Activated T-helper 1 cell treated with anti-CD3 and anti-CD28 coated beads, Interleukin-2, amount 50 U/mL, for 16 hours (primary cell): ENCODE measurements at places on chromosomes 6 and 20.
A peak's percentile ranks its signal among the peaks of the same experiment; 100 is the strongest.

- DNase-seq = peak; percentile 57
Observed at GRCh38 chr20:63635431-63636141, 8.7 kb upstream of the GMEB2 start.

DNA sequence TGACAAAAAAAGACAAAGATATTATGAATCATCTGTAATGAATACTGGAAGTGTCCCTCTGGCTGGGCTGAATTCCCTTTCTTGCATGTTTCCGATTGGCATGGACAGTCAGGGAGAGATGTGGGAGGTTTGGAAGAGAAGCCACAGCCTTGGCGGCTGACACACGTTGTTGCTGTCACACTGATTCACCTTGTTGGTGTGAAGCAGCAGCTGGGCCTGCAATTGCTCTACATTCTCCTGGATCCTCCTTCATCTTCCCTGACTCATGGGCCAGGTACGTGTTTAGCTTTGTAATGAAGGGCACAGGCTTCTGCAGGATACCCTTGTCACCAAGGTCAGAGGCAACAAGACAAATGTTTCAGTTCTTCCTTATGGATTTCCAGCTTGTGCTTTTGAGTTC is 13.4 kb upstream of the SMIM8 start:
- no peak for DNase-seq

DNA sequence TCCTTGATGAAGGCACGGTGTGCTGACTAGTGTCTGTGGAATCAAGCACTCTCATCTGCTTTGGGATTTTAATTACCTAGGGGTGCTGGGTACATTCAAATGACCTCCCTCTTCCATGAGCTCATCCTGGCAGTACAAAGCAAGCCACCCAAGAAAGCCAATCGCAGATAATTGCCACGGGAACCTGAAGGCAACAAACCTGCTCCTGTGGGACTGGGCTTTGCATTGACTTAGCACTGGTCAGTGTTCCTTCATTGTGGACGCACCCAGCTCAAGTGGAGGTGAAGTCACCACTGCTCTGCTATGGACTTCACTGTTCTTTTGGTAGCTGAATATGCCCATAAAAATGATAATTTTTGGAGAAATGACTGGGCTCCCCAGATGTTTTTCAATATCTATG is 261.6 kb upstream of the FERMT1 start:
- no peak for DNase-seq

DNA sequence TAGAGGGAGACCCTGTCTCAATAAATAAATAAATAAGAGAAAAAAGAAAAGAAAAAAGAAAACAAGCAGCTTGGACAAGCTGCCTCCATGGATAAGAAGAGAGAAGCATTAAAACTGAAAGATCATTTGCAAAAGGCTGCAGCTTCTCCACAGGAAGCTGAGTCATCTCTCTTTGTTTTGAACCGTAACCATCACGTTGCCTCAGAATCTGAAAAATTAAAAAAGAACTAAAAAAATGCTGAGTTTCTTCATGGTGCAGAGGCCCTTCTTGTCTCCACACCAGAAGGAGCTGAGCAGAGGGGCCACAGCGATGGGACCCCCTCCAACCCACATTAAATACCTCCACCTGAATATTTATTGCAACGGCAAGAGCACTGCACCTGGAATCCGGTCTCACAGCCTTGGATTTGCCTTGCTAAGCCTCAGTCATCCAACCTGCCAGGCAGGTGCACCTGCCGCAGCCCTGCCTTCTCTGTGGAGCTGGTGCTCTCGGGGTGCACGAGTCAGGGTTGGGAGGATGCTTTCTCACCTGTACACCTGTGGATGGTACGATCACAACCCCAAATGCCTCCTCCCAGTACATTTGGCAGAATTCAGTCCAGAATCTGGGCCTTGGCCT is 28.1 kb downstream of the TOX2 start:
- no peak for DNase-seq

- peak; percentile 23 for DNase-seq
Observed at GRCh38 chr6:159107451-159108260, 61.5 kb upstream of the FNDC1 start.

DNA sequence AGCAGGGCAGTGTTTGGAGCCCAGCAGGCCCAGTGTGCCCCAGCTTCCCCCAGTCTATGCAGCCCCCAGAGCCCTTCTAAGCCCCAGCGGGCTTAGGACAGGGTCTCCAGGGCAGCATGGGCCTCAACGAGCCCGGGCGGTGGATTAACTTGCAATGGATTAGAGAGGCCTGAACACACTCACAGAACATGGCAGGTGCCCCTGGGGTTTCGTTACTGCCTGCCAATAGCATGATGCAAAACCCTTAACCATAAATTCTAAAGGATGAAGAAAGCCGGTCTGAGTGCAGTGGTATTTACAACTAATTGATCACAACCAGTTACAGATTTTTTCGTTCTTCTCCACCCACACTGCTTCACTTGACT is 18.9 kb downstream of the ENTPD6 start:
- DNase-seq = no peak

DNA sequence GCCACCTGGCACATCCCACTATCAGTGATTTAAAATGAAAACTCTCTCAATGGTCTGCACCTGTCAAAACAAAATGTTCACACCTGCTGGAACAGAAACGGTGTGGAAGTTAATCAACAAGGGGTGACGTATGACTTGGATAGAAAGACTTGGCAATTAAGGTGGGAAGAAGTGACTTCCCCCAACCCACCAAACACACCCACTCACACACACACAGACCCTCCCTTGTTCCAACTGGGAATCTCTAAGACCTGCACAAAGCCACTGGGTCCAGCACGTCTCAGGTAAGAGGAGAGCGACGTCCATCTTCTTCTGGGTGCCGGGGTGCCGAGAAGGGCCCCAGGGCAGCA is 25.1 kb upstream of the TCFL5 start:
- no peak for DNase-seq

DNA sequence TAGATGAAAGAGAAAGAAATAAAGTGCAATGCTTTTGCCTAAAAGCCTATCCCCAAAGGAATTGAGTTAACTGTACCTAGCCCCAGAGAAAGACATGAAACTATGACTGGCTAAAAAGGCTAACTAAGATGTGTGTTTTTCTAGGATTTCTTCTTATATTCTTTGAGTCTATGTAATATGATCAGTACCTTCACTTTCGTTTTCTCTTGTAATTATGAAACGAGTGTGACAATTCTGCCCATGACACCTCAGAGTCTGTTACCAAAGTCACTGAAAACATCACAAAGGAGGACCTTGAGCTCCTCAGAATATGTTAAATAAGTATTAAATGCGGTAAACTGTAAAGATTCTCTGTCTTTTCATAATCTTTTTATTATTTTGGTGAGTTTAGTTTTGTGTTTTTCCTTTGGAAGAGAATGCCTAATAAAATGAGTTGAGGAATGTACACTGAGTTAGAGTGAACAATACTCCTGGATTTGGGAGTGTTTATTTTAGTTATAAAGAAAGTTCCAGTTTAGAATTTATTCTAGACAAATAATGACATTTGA is 141.3 kb downstream of the FUT9 start:
- no peak for DNase-seq

- no peak for DNase-seq
Observed at GRCh38 chr6:40344566-40345167, 242.5 kb downstream of the LRFN2 start.

DNA sequence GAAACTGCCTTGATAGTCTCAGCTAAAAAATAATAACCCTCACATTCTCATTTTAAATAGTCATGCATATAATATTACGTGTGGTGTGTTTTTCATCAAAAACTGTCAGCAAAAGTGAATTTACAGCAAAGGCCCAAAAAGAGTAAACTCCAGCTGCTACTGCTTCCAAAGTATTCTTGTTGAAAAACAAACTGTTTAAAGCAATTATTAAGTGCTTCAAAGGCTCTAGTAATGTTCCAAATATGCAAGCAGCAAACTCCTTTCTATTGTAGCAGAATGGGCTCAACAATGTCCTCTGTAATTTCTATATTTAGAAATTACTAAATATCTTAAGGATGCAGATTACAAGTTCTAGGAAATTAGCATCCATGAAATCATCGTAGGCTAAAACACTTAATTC is 280.0 kb upstream of the TBX18 start:
- no peak for DNase-seq

DNA sequence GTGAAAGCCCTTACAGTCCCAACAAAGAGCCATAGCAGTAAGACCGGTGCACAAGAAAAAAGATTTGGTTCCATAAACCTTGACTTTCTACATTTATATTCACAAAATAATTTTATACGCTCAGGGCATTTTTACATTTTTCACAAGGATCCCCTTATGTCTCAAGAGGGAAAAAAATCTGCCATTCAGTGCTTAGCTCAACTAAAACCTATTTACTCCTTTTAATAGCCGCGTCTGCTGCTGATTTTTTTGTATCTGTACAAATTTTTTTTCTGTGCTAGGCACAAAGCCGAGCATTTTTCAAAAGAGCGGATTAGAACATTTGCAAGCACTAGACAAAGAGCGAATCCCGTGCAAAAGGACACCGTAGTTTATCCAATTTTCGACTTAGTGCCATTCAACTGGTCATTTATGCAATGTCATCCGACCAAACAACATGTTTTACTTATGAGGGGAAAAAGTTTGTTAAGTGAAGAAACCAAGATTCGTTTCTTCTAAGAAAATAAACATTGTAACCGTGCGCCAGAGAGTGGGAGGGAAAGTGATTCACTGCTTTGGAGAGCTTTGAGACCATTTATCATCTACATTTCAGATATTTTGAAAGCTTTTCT is 3.7 kb downstream of the TFAP2D start:
- DNase-seq = no peak

DNA sequence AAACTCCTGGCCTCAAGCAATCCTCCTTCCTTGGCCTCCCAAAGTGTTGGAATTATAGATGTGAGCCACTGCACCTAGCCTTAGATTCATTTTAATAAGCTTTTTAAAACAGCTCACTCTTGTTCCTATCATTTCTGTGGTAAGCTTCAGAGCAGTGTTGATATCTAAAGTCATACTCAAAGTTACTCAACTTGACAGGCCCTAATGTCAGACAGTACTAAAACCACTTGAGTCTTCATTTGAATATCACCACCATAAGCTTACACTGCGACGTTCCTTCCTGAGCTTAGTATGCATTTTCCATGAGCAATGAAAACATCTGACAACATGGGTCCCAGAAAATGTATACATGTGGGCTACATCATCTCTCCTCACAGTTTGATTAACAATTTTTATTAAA is 6.0 kb downstream of the FUCA2 start:
- DNase-seq = no peak

DNA sequence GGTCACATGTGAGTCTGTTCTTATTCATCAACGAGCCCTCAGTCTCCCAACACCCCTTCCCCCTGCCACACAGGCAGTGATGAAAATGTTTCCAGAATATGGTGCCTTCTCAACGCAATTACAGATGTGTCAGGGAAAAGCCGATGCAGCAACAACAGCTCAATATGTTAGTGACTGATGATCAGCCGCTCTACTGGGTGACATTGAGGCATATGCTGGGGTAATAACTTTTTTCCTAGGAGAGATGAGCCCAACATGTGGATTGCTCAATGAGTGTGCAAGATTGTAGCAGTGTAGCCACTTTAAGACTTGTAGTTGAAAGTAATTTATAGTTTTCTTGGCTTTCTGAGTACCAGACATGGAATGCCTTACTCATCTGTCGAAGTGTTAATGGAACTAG is 49.4 kb downstream of the DTD1 start:
- DNase-seq = no peak

- DNase-seq = no peak
Observed at GRCh38 chr20:39960522-39961428, 728.3 kb downstream of the MAFB start.

GRCh38 chr20:10129749-10130148 is 88.9 kb upstream of the SNAP25 start:
- no peak for DNase-seq

DNA sequence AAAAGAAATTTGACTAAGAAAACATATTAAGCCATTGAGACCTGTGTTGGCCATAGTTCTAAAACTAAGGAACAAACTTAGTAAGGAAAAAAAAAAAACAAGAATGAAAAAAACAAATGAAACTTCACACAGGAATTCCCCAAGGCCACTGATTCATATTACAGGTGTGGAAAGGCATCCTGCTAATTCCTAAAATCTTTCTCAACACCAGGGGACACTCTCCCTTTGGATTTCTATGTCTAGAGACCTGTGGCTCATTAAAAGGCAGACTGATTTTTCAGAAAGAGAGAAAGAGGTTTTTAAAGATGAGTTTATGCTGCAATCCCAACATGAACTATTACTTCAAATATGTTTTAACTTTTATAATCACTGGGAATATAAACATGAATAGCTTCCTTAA is at the start of gene OR12D1:
Gene OR12D1, plus strand, starts transcription at position 341 of the 400 bp plus-strand sequence.
- no peak for DNase-seq

DNA sequence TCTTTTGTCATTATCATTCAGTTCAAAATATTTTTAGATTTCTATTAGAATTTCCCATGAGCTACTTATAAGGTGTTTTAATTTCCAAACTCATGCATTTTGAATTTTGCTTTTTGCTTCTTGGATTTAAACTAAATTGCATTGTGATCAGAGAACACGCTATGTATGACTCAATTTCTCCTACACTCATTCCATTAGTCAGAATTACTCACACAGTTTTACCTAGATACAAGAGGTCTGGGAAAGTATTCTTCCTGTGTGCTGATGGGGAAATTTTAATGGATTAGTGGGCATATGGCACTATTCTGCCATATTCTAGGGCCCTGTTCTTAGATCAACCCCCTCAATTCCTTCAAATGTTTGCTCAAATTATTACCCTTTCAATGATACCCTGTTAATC is 49.9 kb upstream of the BMP5 start:
- DNase-seq = no peak
